ENCODE measurements at places on chromosomes 3 and 15.

DNA sequence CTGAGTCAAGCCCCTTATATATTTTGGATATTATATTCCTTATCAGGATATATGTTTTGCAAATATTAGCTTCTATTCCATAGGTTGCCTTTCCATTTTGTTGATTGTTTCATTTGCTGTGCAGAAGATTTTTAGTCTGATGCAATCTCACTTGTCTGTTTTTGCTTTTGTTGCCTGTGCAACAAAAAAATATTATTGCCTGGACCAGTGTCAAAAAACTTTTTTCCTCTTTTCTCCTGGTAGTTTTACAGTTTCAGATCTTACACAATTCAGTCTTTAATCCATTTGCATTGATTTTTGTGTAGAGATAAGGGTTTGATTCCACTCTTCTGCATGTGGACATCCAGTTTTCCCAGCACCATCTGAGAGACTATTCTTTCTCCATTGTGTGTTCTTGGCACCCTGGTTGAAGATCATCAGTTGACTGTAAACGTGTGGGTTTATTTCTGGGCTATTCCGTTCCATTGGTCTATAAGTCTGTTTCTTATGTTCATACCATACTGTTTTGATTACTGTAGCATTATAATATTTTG, 228.9 kb upstream of the NR2E3 start:
- no peak for DNase-seq

- DNase-seq, result no peak
These were observed 35.0 kb upstream of the CFAP161 start for GRCh38 chr15:81098861-81099651.

- no peak for DNase-seq
These were observed 10.0 kb upstream of the SEMA3B start for GRCh38 chr3:50258979-50259378.

GRCh38 chr3:69294014-69294766, 91.7 kb downstream of the FRMD4B start:
- no peak for DNase-seq

DNA sequence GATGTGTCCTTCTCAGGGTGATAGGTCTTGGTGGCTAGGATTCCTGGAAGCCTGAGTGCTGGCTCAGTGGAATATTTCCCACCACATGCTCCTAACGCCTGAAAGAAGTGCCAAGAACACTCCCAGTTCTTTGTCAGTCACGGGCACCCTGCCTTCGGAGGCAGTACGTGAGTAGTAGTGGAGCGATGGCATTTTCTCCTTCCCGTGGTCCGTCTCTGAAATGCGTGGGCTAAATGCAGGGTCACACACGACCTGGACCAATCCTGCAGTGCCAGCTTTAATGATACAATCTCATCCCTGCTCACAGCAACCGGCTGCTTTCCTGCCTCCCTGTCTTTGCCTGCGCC, 14.5 kb downstream of the H1-8 start:
- DNase-seq, result no peak

All from CD8-positive, alpha-beta memory T cell (primary cell).